ENCODE measurements at places on chromosomes 4 and X.

DNA sequence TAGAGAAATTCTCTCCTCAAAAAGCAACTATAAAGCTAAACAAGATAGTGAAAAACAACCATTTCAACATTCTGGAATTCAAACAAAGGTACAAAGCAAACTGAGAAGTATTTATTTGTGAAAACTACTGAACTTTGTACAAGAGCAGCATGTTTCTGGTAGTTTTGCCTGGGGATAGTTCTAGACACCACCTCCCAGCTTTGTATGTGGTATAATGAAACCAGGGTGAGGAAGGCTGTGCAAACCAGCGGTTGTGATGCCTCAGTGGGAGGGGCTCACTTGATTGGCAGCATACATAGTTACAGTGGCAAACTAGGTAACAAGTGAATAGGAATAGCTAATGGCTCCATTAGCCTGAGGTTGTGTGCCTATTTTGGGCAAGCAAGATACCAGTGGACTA, 18.6 kb upstream of the FRMD7 start:
- DNase-seq, result no peak

- no peak for DNase-seq
Measured at GRCh38 chrX:69616457-69617203, 717 bp downstream of the EDA start.

- no peak for DNase-seq
Measured at GRCh38 chrX:106903291-106903824, at the start of gene RIPPLY1. Gene RIPPLY1 (minus strand): TSS chrX:106903341. CDS start chrX:106903287, 54 bp downstream.

DNA sequence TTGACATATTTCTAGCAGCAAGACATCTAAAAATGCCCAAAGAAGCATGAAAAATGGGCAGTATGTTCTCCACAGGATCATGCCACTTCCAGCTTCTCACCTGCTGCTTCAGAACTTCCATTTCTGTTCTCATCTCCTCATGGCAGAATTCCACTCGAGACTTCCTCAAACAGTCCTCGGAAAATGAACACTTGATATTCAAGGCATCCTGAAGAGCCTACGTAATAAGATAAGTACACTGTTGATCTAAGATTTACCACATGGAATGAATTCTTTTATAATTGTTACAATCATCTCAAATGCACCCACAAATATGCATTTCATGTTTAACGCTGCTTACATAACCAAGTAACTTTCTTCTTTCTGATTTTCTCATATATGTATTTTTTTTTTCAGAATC, 14.1 kb downstream of the TNIP3 start:
- DNase-seq, result no peak

- DNase-seq, result no peak
Measured at GRCh38 chr4:110540581-110540980, 64.6 kb downstream of the ENPEP start.

GRCh38 chr4:4720646-4721045, 138.8 kb upstream of the MSX1 start:
- no peak for DNase-seq

DNA sequence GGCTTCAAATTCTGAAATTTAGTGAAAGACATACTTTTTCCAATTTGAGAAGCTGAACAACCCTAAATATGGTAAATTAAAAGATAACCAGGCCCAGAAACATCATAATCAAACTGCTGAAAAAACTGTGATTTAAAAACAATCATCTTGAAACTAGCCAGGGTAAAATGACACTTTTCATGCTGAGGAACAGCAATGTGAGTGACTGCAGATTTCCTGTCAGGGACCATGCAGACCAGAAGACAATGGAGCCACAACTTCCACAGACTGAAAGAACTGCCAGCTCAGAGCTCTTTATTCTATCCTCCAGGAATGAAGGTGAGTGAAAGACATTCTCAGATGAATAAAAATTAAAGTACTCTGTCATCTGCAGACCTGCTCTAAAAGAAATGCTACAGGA, 73.3 kb downstream of the NAT8L start:
- DNase-seq, result no peak

DNA sequence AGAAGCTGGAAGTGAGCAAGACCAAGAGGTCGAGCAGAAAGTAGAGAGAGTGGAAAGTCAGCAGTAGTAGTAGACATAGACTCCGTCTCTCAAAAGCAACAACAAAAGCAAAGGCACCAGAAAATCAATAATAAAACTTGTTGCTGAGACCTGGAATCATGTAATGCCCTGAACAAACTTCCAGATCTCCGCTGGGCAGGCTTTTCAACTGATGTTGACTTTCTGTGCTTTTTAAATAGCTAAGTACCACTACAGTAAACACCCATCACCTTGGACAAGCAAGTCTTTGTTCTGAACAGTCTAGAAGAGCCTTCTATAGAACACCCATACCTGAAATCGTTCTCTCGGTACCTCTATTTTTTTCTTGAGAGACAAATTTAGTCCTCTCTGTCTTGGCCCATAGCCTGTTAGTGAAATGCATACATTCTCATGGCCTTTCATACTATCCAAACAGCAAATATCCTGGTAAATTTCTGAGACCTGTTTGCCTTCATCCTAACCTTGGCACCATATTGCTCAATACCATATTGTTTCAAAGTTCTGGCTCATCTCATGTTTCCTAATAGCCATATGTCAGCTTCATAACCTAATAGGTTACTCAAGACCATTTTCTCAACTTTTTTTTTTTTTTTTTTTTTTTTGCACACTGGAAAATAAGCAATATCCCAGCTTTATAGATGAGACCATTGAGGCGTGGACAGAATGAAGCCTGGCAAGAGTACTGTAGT, 200.6 kb upstream of the RBPJ start:
- DNase-seq, result no peak

- DNase-seq, result no peak
Measured at GRCh38 chr4:12747154-12747553, 737.0 kb downstream of the RAB28 start.

GRCh38 chr4:153758136-153758535, 1.7 kb downstream of the RNF175 start:
- DNase-seq, result no peak

- DNase-seq, result peak; percentile 11
Measured at GRCh38 chrX:23766650-23767551, 16.1 kb upstream of the SAT1 start.

GRCh38 chrX:20267931-20268701, 1.4 kb upstream of the RPS6KA3 start:
- no peak for DNase-seq

GRCh38 chr4:7003176-7003878, 39.8 kb upstream of the TADA2B start:
- no peak for DNase-seq

DNA sequence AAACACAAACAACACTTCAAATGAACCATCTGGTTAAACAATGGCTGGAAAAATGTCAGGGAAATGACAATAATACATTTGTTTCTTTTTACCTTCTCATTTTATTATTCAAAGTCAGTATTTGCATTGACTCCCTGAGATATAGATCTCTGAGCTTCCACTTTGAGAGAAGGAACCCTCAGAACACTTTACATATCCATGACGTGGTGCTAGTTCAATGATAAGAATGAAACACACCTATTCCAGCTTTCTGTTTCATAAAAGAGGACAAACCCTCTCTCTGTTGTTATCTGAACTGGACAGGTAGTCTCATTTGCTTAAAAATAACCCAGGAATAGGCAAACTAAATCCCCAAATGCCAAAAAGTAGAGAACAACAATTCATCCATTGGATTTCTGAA, 65.3 kb upstream of the CCSER1 start:
- DNase-seq, result no peak

- DNase-seq, result no peak
Measured at GRCh38 chr4:98162696-98163095, 19.4 kb upstream of the STPG2 start.

GRCh38 chrX:126339928-126340327, 173.8 kb upstream of the DCAF12L2 start:
- no peak for DNase-seq

GRCh38 chrX:1264556-1264955, 4.1 kb upstream of the CSF2RA start:
- DNase-seq, result no peak

GRCh38 chrX:154515090-154515965, 704 bp downstream of the FAM3A start:
- DNase-seq, result no peak

DNA sequence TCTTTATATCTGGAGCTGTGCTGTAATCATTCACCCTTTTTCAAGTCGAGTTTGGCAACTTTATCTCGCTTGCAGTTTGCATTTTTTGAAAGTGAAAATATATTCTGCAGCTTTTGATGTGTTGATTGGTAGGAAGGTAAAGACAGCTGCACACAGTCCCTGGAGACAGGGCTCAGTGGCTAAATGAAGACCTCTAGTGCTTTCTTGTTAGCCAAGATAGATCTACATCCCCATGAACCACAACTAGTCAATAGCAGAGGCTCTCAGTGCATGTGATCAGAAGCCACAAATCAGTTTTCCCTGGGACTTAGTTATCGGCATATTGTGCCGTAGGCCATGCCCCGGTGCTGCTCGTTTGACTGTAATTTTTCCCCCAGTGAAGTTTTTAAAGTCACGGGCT, 587.7 kb upstream of the PITX2 start:
- no peak for DNase-seq

GRCh38 chr4:25956260-25956659, 42.2 kb downstream of the SMIM20 start:
- DNase-seq, result no peak

DNA sequence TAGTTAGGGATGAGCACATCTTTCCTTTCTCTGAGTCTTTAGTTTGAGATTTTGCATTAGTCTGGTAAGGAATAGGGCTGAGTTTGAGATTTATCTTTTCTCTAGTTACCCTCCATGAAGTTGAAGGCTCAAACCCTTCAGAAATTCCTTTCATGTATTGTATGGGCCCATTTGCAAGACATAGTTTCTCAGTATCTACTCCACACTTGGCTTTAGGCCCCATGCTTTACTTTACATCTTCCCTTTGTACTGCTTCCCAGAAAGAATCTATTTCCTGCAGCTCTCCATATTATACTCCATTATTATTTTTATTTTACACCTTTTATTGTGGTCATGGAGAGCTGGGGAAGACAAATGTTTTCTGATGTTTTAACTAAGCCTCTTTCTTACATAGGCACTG, 1038.2 kb downstream of the TECRL start:
- DNase-seq, result no peak

DNA sequence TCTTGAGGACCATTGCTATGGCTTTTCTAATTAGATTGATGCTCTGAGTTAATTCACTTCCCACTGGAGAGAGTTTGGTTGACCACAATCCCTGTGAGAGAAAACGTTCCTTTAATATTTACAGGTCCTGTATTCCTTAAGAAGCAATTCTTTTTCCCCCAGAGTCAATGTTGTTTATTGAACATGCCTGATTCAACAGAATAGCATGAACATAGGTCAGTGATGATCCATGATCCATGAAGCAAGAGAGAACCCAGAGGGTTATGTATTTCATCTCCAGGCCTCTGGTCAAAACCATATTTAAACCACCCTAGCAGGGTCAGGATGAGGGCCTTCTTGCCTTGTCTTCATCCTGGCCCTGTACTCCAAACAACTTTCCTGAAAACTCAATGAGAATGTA, 39.4 kb upstream of the EFHC2 start:
- no peak for DNase-seq

GRCh38 chr4:41327770-41328169, 71.0 kb downstream of the UCHL1 start:
- no peak for DNase-seq

- peak; percentile 69 for DNase-seq
Measured at GRCh38 chr4:110005461-110006056, 92.9 kb downstream of the EGF start.

- no peak for DNase-seq
Measured at GRCh38 chr4:109014593-109015412, 251.9 kb upstream of the ETNPPL start.

- DNase-seq, result no peak
Measured at GRCh38 chr4:41575665-41576064, 37.7 kb downstream of the LIMCH1 start.

DNA sequence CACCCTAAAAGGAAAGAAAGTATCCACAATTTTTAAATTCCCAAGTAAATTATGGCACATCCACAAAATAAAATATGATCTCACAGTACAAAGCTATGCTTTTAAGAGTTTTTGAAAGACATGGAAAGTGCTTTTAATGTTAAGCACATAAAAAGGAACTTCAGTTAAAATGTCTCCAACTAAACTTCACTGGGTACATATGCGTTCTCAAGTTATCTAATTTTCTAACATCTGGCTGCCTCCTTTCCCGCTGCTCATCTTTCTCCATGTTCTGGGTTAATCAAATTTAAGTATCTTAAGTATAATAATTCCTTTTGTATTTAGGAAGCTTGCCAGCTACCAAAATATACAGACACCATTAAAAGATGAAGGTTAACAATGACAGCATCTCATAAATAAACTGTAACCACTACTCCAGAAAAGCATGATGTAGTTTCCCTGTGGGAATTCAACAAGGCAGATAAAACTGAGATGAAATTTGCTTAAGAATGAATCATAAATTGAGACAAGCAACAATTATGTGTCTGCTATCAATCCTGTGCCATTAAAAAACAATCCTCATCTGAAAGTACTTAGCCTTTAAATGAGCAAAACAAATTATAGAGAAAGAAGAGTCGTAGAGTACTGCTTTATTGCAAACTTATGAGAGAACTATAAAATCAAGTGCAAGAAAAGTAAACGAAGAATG, 25.1 kb downstream of the PRSS12 start:
- DNase-seq, result no peak

DNA sequence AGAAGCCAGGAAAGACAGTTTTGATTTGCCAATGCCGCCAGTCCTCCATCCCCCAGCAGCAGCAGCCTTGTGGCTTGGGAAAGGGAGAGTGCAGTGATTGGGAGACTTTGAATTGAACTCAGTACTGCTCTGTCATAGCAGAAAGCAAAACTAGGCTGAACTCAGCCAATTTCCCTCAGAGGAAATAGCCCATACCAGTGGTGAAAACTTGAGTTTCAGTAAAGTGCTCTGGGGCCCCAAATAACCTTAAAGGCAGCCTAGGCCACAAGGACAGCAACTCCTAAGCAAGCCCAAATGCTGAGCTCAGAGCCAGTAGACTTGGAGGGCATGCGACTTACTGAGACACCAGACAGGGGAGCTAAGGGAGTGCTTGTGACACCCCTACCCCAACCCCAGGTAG, 2.0 kb upstream of the PROM1 start:
- no peak for DNase-seq

- no peak for DNase-seq
Measured at GRCh38 chr4:136800248-136800647, 732.0 kb downstream of the PCDH18 start.

DNA sequence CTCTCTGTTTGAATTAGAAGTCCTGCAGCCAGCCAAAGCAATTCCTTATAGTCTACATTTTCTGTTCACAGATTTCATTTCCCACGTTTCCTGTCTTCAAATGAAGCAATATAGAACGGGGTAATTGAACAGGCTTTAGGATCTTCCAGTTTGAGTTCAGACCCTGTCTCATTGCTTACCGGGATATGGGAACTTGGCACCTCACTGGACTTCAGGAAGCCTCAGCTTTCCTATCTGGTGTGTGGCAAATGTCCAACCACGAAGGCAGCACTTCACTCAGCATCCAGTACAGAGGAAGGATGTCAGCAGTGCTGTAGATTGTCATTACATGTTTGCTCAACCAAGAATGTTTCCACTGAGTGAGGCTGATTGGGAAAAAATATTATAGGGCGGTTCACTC, 271.1 kb upstream of the ZFP42 start:
- no peak for DNase-seq

- no peak for DNase-seq
Measured at GRCh38 chr4:158904815-158905214, 136.0 kb downstream of the FNIP2 start.

Measured in CD4-positive, alpha-beta T cell treated with Interleukin-4 for 4 hours (primary cell).